ENCODE measurements at places on chromosomes 13 and 19. TPM values are rescaled to one million over a fixed set of nuclear protein-coding genes. Genes with fewer than 3 reads are reported as not detected.

GRCh38 chr19:5356428-5356827, 15.8 kb upstream of the PTPRS start:
- no peak for DNase-seq

DNA sequence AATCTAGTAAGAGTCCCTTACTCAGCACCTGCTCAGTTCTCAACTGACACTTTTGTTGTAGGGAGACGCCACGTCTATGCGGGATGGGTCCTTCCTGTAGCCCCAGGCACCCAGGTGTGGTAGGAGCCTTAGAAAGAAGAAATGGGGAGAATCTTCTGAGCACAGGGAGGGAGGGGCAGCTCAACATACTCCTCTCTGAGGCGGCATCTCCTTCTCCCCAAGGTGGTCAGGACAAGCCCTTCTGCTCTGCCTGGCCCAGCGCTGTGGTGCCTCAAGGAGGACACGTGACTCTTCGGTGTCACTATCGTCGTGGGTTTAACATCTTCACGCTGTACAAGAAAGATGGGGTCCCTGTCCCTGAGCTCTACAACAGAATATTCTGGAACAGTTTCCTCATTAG, 1.2 kb downstream of the KIR2DL4 start:
- DNase-seq: no peak

CCL25 gene
- not detected for total RNA-seq

MADCAM1 gene
- 0.23 TPM for total RNA-seq

ZNF585A gene
- 5.8 TPM for total RNA-seq

GDF15 gene
- total RNA-seq: 147 TPM

GRCh38 chr19:35963514-35963913, 27.3 kb downstream of the LRFN3 start:
- peak; percentile 53 for DNase-seq

TPTE2 gene
- total RNA-seq: not detected

- no peak for DNase-seq
Measured at GRCh38 chr13:113451951-113452421, 1.3 kb downstream of the ADPRHL1 start.

- DNase-seq: no peak
Measured at GRCh38 chr13:106499113-106499512, 36.3 kb downstream of the EFNB2 start.

KLK6 gene
- not detected for total RNA-seq

GRCh38 chr19:1407528-1408299, at the start of gene DAZAP1:
Gene DAZAP1 (plus strand): TSS chr19:1407586. CDS start chr19:1407774, 188 bp downstream.
- no peak for DNase-seq

DNA sequence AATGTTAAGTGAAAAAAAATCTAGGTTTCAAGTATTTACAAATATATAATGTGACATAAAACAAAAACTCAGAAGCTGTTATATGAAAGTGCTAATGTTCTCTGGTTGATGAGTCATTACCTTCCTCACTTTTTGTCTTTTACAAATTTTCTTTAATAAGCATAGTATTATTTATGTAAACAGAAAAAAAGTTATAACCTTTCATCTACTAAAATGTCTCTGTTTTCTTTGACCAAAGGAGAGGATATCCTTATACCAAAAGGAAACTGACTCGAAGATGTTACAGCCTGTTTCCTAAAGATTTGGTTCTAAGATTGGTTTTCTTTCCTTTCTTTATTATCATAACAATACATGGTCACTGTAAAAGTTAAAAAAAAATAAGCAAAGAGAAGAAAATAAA, 38.0 kb downstream of the RCBTB2 start:
- DNase-seq: peak; percentile 10

DNA sequence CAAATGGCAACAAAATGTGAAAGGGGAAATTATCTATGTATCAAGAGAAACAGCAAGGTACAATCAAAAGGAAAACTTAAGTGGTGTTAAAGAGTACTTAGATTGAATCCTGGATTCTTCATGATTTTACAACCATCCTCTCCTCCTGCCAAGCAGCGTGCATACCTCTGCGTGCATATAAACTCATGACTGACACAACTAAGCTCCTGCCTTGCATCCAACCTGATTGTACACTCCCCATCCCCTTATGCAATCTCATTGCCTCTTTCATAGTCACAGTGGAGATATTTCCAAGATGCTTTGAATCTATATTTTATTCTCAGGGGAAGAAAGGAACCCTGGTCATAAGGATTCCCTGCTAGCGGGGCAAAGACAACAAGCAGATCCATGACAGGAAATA, 499.9 kb downstream of the KCTD12 start:
- no peak for DNase-seq

- no peak for DNase-seq
Measured at GRCh38 chr19:28744943-28745342, 468.0 kb downstream of the UQCRFS1 start.

FPR3 gene
- not detected for total RNA-seq

PCDH9 gene
- total RNA-seq: 90.6 TPM

- DNase-seq: no peak
Measured at GRCh38 chr19:39825531-39826076, 8.4 kb downstream of the DYRK1B start.
